ENCODE measurements at places on chromosomes 5 and 9.

DNA sequence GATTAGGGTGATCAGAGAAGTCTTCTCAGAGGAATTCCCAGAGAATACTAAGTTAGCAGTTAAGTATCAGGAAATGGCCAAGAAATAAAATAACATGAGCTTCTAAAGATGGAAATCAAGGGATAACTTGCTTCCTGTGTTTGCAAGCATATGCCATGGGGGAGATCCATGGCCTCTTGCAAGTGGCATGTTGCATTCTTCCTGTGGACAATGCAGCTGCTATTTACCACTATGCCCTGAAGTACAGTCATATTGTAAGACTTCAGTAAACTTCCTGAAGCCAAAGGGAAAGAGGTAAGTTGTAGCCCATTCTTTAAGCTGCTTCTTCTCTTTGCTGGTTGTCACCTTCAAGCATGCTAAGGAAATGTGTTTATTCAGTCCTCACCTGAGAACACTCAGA is 154.7 kb upstream of the RUSC2 start:
- no peak for DNase-seq

GRCh38 chr9:15468145-15468544 is 42.6 kb downstream of the PSIP1 start:
- DNase-seq: no peak

DNA sequence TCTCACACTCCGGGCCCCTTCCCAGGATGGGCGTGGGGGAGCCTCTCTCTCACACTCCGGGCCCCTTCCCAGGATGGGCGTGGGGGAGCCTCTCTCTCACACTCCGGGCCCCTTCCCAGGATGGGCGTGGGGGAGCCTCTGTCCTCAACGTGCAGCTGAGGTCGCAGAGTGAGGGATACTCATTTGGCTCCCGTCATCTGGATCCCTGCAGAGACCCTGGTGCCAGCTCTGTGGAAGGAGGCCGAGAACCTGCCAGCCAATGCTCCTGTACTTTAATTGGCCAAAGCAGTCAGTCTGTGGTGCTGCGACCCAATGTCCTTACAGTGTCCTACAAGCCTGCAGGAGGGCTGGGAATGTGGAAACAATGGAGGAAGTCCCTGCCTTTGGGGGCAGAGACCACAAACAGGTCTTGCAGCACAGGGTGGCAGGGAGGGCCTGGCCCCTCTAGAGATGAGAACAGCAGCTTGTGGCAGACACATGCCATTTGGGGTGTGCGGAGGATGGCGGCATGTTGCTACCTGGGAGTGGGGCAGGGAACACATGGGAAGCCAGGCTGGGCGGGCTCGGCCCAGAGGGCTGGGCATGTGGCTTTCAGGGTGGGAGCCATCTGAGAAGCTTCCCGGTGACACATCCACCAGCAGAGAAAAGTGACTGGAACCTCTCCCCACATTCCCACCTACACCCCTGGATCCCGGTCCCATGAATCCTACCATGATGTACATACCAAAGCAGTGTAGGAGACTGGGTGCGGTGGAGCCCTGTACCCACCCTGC is 13.6 kb upstream of the MRNIP start:
- no peak for DNase-seq

GRCh38 chr5:95007921-95008597 is 276.8 kb downstream of the MCTP1 start:
- no peak for DNase-seq

- no peak for DNase-seq
Observed at GRCh38 chr9:75988663-75989062, 98.2 kb downstream of the PCSK5 start.

- no peak for DNase-seq
Observed at GRCh38 chr5:93886098-93886806, 144.9 kb upstream of the POU5F2 start.

DNA sequence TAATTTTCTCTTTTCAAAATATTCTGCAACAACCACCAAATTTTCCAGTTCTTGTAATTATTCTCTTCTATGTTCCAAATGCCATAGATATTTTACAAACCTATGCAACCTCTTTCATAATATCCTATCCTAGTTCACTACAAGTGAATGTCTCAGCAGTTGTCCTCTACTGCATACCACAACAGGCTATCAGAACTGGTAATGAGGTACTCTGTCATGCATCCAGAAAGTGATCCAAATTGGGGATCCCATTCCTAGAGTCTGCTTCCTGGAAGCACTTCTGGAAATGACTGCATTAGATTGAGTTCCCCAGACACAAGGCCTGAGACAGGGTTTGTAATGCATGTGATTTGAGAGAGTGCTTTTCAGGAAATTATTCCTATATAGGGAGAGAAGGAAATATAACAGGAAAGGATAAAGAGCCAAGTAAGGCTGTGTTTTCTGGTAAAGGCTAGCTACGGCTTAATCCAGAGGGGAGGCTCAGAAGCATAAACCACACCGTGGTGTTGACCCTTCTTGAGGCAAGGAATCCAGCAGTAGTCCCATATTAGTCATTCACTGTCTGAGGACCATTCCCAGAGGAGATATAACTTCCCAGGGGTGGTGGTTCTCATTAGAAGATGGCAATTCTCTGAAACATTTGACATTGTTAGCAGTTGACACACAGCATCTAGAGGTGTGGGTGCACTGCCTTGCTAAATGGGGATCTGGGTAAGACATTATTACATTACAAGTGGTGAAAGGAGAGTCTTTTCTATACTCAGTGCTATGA is 80.3 kb upstream of the FST start:
- no peak for DNase-seq

DNA sequence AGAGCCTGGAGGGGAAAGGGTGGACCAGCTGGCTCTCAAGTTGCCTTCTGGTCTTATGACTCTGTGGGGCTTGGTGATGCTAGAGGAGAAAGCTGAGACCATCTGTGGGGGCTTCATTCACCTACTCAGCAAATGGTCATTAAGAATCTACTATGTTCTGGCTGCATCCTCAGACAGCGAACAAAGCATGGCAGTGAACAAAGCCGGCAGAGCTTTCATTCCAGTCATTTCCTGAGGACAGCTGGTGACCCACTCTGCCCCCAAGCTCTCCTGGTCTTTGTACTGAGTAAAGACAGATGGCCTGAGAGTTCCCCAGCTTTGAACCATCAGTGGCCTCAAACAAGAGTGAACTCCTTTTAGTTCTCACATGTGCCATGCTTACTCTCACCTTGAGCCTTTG is 48.0 kb downstream of the FGF1 start:
- no peak for DNase-seq

DNA sequence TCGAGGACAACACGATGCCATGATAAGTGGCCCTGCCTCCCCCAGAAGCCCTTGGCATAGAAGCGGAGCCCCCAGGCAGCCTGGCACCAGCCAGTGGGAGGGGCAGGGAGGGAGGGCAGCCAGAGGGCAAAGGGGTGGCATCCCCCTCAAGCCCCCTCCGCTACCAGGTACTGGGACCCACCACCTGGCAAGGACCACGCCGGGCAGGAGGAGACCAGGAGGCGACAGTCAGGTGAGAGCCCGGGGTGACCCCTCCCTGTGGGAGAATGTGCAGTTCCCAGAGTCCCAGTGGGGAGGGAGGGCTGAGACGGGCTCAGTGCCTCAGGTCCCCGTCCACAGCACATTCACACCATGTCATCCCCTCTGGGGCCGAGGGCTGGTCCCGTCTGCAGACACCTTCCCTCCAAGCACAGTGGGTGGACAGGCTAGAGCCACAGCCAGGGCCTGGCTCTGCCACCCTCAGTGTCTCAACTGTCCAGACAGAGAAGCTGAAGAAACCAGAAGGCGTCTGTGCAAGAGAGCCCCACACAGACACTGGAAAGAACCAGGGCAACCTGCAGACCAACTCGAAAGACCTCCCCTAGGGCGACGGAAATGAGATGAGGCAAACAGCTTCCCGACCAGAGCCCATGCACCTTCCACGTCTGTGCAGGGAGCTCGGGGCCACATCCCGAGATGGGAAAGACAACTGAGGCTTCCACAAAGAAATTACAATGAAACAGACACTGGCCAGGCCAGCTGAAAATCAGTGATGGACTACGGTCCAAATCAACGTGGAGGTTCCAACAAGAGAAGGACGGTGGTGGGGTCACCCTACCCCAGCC is 11.1 kb downstream of the BRD3 start:
- DNase-seq: peak; percentile 64

DNA sequence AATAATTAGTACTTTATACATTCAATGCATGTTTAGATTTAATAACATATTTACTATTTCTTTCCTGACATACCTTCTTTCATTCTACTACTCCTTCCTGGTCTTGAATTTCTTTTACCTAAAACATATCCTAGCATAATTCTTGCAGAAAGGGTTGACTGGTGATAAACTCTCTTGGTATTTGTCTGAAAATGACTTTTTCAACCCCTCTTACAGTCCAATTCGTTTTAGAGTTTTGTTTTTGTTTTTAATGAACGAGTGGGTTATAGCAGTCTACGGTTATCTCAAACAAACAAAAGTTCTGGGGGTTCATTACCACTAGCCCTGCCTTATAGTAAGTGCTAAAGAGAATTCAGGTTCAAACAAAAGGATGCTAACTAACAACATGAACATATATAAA is 69.6 kb upstream of the ALDH1B1 start:
- no peak for DNase-seq

DNA sequence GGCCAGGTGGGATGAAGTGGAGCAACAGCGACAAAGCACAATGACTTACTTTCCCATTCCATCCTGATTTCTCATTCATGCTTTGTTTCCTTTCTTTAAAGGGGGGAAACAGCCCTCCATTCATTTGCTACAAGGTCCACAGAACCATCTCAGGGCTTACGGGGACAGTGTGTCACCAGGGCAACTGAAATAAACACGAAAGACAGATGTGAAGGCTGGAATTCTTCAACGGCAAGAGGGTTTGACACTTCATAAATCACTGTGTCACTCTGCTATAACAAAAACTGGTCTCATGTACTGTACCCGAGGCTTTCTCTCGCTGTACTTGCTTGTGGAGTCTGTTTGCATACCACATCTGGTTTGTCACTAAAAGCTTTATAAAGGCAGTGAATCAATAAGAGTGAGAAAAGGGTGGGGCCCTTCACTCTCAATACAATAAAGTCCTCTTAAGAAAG is 150.8 kb downstream of the EFNA5 start:
- no peak for DNase-seq

GRCh38 chr9:9949978-9950377 is 662.8 kb downstream of the PTPRD start:
- DNase-seq: no peak

DNA sequence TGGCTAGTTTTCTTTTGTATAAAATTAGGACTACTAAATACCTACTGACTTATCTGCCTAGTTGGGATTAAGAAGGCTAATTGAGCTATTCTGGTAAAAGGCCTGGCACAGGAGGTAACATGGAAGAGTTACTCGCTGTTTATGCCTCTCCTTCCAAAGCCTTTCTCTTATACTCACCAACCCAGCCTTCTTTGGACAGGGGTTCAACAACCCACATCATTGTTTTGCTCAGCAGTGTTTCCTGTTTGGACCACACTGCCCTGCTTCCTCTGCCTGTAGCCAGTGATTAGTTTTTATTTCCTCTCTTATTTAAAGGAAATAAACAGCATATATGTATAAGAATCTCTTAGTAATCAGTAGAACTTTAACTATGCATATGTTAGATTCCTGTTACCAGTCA is 85.1 kb upstream of the TLX3 start:
- no peak for DNase-seq

- DNase-seq: no peak
Observed at GRCh38 chr9:75148561-75148960, 60.2 kb downstream of the OSTF1 start.

DNA sequence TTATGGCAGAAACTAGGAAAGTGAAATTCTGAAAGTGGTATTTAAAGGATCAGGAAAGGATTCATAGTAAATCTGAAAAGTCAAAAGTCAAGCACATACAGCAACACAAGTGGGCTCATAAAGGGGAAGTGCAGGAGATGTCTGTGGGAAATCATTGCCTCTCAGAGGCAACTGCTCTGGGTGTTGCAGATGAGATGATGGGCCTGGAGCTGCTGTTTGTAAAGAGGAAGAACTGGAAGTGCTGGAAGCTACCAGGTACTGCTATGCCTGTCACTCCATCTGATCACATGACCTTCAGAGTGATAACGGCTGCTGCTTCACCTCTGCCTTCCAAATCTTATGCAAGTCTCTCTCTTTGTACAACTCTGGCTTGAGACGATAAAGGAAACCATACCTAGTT is 55.9 kb downstream of the ADRB2 start:
- DNase-seq: no peak

- DNase-seq: no peak
Observed at GRCh38 chr9:94160594-94161501, 76.6 kb downstream of the PTPDC1 start.

- DNase-seq: no peak
Observed at GRCh38 chr5:113167985-113168384, 191.4 kb downstream of the DCP2 start.

GRCh38 chr5:159582756-159583541 is 252.7 kb upstream of the IL12B start:
- DNase-seq: no peak

- no peak for DNase-seq
Observed at GRCh38 chr9:11595756-11596155, 983.0 kb upstream of the PTPRD start.

DNA sequence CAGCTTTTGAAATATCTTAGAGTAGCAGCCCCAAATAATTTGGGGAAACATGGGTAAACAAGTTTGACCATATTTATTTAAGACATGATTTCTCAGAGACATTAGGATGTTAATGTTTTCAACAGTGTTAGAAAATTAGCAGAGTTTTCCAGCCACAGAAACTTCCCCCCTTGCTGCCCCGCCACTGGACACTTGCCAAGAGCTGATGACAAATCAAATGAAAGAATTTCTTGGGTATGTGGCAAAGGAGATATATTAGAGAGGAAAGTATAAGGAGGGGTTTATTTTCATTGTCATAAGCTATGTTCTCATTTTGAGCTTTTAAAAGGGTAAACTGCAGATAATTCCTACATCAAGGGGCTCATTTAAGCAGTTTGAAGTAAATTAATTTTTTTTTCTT is 15.9 kb downstream of the GABRA1 start:
- DNase-seq: no peak

DNA sequence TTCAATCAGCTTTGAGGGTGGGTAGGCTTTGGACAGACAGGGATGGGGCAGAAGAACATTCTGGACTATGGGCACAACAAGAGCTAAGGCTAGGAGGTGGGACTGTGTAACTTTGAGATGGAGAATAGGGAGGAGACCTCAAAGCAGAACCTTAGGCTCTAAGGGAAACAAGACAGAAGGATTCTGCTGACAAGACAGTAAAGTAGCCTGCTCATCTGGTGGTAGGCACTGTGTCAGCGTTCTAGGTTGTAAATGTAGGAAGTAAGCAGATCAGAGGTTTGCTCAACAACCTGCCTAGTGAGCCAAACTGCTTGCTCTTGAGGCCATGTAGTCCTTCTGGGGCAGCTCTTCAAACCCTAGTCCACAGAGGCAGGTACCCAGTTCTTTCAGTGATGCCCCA is 15.0 kb upstream of the IL12B start:
- DNase-seq: no peak

DNA sequence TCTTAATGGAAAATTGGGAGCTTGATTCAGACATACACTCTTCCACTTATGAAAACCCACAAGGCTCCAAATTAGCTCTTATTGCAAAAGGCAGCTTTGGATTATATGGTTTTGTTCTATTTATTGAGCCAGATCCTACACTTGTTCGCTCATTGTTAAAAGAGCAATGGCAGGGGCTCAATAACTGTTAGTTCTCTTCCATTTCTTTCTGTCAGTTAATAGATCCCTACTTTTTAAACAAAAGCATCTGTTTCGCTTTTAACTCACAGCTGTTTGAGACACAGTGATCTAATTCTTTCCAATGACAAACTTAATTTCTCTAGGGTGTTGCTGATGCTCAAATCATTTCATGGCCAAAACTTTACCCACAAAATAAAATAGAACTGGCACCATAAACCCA is 11.7 kb downstream of the C5 start:
- no peak for DNase-seq
